GM13976 (cell line): ENCODE measurements at places on chromosomes 16 and 17.

- no peak for DNase-seq
Observed at GRCh38 chr16:27332105-27332504, 18.3 kb downstream of the IL4R start.

DNA sequence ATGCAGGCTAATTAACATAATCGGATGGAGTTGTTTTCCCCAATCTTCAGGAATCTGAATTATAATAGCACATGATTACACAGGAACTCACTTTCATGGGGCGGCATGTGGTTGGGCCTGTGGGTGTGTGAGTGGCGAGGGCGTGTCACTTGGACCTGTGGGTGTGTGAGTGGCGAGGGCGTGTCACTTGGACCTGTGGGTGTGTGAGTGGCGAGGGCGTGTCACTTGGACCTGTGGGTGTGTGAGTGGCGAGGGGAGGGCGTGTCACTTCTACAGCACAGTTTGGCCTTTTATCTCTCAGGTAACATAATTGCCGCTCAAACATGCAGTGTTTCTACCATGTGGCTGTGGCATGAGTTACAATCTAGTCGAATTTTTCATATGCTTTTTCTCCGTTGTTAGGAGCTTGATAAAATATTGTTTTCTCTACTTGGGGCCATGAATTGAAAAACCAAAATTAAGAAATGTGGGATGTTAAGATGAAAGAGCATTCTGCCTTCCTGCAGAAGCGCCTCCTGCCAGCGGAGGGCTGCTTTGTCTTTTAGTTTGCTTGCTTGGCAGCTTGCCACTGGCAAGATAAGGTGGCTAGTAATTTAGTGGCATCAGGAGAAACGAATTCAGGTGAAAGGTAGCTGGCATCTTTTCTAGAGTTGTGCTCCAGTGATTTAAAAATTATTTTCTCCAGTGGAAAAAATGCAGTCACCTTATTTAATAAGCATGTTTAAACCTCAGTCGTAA, 36.2 kb downstream of the USP10 start:
- DNase-seq = no peak

DNA sequence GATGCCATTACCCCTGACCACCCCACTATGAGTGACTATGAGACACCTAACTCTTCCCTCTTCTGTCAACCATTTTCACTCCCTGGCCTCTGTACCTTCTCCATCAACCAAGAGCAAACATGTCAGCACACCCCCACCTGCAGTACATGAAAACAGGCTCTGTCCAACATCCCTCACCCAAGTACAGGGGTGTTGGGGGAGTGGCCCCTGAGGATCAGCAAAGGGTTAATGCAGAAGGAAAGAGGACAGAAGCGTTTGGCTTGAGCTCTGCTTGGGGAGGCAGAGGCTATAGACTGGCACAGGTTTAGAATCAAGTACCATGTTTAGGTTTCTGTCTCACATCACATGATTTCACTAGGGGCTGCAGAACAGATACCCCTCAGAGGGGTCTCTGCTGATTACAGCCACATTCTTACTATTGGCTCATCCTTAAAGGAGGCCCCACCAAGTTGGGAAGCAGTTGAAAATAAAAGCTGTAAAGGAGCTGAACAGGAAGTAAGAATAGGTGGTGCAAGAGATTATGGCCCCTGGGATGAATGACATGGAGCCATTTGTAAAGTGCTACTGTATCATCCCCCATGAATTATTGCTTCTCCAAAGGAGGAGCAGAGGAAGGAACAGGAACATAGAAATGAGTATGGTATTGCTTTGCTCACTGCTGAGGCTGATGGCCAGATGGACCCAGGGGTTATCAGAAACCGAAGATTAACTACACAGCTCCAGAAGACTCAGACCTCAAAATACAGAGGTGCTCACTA, 2.4 kb upstream of the PSMC3IP start:
- no peak for DNase-seq

DNA sequence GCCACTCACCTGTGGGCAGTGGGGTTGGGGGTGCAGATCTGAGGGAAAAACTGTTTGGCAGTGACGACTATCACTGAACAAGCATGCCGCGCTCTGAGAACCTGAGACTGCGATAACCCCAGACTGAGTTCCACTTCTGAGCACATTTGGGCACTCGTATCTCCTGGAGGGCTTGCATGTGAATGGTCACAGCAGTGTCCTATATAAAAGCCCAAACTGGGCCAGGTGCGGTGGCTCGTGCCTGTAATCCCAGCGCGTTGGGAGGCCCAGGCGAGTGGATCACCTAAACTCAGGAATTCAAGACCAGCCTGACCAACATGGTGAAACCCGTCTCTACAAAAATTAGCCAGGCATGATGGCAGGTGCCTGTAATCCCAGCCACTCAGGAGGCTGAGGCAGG, 18.7 kb downstream of the ATP2C2 start:
- no peak for DNase-seq

GRCh38 chr17:68468788-68469187, 11.5 kb upstream of the WIPI1 start:
- DNase-seq = no peak
